ENCODE measurements at places on chromosomes 3 and 15.

DNA sequence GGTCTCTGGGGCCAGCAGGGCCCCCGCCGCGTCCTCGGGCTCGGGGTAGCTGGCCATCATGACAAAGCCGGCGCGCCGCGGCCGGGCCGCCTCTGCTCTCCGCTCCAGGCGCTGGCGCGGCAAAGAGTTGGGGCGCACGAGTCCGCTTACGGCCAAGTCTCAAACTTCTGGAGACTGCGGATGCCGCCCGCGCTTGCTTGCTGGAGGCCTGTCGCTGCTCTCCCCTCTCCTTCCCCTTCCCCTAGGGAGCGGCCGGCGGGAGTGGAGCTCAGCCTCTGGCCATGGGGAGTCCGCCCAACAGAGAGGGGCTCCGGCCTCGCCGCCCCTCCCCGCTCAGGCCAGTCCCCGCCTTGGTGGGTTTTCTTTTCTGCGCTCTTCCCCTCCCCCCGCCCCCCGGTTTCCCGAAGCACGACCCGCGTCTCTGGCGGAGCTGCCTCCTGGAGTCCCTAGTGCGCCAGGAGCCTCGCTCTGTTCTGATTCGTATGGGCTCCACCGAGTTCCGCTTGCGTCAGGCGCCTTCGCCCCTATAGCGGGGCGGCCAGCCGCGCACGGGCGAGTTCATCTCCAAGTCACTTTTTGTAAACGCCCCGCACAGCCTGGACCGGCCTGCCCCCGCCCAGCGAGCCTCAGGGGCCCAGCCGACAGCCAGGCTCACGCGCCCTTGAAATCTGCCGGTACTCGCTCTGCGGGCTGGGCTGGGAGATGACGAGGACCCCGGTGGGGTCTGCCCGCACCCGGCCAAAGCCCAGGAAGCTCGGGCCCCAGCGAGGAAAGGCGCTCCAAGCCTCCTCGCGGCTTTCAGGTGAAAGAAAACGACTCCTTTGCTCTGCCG is at the start of the genes FOXL2 and FOXL2NB:
Gene FOXL2, minus strand, starts transcription at position 475 of the 832 bp plus-strand sequence. Its CDS starts 415 bp downstream, at position 60.
Gene FOXL2NB, plus strand, starts transcription at position 555 of the 832 bp plus-strand sequence. Its CDS starts 148 bp downstream, at position 703.
- DNase-seq: no peak

- DNase-seq: no peak
These were observed 118.7 kb downstream of the PLCL2 start for GRCh38 chr3:17003457-17003856.

DNA sequence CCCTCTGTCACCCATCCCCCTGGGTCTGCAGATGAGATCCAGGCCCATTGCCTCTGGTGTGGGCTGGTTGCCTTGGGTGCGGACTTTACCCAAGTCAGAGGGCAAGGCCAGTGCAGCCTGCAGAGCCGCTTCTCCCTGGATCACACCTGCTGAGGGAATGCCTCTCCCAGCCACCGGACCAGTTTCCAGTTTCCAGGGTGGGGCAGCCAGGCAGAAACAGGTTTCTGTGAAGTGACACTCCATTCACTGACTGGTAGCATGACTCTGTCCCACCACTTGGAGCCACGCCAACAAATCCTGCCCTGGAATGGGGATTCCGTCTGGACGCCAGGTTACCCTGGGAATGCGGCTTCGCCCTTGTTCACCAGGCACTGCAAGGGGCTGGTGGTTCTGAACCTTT is 30.0 kb downstream of the PAQR5 start:
- no peak for DNase-seq

DNA sequence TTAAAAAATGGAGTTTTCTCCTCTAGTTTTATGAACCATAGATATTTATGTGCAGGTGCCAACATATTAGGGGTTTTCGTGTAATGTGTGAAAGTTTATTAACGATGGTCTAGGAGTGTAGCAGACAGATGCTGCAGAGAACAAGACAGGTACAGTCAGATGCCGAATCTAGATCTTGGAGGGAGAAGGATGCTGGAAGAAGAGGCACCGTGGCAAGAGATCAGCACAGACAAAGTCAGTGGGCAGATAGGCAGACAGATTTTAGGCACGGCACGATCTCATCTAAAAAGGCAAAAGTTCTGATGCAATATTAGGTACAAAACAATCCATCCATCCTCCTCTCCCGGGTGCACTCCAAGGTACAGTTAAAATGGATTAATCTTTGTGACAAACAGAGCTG is 161.6 kb downstream of the TIGIT start:
- no peak for DNase-seq

DNA sequence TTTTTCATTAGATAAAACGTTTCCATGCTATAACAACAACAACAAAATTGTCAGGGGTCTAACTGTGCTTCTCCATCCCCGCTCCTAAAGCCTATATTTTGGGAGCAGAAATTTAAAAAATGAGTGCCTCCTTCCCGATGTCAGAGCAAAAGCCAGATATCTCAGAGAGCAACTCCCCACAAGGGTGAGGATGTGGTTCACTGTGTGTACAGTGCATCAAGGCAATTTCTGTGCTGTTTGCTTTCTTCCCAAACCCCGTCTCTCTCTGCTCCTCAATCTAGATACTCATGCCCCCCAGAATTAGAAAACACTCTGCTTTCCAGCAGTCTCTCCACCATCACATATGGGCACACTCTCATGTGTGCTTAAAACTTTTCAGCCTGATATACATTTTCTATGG is 76.7 kb upstream of the MBNL1 start:
- no peak for DNase-seq

- no peak for DNase-seq
These were observed 14.1 kb downstream of the CYP1A2 start for GRCh38 chr15:74762791-74763150.

GRCh38 chr15:97977734-97978133 is 17.2 kb downstream of the ARRDC4 start:
- no peak for DNase-seq

GRCh38 chr3:45188719-45189659 is 37.1 kb downstream of the TMEM158 start:
- DNase-seq: no peak

DNA sequence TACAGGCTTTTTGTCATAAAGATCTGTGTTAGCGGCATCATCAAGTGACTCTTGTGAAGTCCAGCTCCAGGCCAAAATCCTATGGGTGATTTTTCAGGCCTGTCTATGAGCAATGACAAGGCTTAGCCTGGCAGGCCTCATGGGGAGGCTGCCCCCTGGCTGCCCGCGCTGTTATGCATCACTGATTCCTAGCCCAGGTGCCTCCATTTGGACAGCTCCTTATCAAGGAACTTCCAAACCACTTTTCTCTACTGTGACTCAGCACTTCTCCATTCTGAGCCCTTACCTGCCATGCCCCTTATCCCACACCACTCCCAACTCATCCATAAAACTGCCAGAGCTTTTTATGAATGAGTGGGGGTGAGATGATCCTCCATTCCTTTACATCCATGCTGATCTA is 91.5 kb upstream of the C3orf80 start:
- DNase-seq: no peak

GRCh38 chr3:19543212-19543841 is 390.7 kb downstream of the EFHB start:
- DNase-seq: peak; percentile 9

GRCh38 chr15:29142129-29142747 is 127.4 kb downstream of the NSMCE3 start:
- no peak for DNase-seq

DNA sequence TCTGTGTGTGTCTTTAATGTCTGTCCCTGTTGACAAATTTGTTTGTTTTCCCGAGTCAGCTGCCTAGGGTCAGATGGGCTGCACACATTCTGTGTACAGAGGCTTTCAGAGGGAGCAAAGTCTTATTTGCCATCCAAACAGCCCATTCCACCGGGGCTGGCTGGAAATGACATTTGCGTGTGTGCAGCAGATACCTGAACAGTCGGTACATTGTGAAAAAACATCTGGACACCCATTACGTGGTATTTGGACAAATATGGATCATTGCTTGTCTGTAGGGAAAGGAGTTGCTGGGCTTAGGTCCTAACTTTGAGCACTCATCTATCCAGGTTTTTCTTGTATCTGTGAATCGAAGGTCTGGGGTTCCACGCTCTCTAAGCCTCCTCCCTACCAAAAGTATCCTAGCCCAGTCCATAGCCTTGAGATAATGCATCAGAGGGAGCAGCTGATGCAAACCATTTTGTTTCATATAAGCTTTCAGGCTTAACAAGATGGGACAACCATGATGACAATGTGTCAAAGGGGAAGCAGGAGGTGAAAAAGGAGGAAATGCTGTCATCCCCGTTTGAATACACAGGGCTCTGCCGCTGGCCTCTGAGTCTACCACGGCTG is 22.2 kb upstream of the CMTM8 start:
- no peak for DNase-seq

DNA sequence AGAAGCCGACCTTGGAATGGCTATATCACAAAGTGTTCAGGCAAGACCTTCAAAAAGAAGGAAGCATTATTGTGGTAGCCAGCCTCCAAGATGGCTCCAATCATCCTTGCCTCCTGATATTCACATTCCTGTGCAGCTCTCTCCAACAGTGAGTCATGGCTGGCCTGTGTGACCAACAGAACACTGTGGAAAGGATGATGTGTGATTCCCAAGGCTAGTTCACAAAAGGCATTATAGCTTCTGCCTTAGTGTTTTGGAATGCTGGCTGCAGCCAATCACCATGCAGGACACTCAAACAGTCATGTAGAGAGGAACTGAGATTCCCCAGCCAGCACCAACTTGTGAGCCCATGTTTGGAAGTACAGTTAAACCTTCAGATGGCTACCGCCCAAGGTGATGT is 102.6 kb downstream of the EFL1 start:
- DNase-seq: no peak

- DNase-seq: no peak
These were observed 44.3 kb downstream of the PXYLP1 start for GRCh38 chr3:141275973-141276372.

DNA sequence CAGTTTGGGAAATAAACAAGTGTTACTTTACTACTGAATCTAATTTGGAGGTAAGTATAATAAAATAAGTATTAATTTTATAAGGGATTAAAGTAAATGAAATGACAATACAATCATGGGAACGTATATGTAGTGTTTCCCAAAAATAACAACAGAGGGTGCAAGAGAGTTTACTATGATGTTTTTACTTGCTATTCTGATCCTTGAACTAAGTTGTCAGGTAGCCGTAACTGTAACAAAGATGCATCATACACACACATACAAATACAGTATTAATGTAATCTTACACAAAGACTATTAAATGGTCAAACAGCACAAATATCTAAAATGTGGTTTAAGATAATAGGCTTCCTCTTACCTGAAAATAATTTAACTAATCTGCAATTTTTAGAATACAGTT is 311.4 kb downstream of the TBC1D5 start:
- peak; percentile 30 for DNase-seq

GRCh38 chr3:33900809-33901505 is 102.5 kb downstream of the PDCD6IP start:
- DNase-seq: no peak

GRCh38 chr3:150733373-150733935 is 29.5 kb downstream of the SIAH2 start:
- no peak for DNase-seq

DNA sequence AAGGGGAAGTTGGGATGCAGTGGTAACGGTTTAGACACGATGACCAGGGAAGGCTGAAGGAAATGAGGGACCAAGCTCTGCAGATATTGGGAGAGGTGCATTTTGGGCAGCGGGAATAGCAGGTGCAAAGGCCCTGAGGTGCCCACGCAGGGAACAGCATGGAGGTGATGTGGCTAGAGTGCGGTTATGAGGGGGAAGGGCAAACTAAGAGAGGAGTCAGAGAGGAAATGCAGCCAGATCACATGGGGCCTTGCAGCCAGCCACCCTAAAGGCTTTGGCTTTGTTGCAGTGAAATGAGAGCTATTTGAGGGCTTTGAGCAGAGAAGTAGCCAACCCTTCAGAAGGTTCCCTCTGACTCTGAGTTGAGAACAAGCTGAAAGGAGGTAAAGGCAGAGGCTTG is 2.6 kb downstream of the SPATA12 start:
- no peak for DNase-seq

DNA sequence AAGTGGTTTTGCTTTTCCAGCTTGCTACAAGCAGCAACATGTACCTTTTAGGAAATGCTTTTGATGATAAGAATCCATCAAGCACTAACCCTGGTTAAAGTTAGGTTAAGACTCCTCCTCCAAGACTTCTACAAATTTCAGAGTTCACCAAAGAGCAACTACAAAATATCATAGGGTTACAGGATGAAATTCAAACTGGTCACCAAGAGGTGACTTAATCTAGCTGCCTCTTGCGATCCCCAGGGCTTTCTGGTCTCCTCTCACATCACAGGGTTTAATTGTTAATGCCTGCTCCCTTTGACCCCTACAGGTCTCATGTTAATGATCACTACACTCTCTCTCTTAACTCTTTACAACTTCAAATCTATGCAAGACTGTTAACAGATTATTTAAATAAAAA is 66.5 kb downstream of the DPH6 start:
- DNase-seq: no peak

DNA sequence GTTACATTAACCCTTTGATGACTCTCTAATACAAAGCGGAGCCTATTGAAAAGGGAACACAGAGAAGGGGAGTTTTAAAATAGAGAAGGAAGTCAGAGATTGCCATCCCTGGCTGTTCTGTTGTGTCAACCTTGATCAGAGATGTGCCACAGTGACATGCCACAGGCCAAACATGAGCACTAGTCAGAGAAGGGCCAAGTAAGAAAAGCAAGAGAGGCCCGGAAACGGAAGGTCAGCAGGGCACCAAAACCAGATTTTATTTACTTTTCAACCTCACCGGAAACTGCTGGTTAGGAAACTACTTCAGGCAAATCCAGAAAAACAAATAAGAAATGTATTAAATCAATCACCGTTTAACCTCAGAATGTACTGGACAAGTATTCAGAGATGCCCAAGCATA is 171.8 kb downstream of the ALCAM start:
- DNase-seq: no peak

- no peak for DNase-seq
These were observed 31.5 kb upstream of the ARHGEF26 start for GRCh38 chr3:154089421-154090420.

DNA sequence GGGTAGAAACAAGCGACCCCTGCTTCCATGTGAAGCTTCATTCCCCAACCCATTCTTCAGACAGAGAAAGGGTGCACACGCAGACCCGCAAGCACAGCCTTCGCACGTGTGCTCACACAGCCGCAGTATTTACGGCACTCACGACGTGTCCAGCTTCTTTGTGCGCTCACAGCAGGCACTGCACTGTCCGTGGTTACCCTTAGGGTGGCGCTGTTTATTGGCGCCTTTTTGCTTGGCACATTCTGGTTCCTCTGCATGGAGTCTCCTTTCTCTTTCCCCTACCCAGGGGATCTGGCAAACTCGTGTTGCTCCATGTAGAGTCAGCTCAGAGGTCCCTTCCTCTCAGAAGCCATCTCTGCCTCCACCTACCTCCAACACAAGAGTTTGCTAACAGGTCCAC is 115.1 kb downstream of the SLCO3A1 start:
- no peak for DNase-seq

DNA sequence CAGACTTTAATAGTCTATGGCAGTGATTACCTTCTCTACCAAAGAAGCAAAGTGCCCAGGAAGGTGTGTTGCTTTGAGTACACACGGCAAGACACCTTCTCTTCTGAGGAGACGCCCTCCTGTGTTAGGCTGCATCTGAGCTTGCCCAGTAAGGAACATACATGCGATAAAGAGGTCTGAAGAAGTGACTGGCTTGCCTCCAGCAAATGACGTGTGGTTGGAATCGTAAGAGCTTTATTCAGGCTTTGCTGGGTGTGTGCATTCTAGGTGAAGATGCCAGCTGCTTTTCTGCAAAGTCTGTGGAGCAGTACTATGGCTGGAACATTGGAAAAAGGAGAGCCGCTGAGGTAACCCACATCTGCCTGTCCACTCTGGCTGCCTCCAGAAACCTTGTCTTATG is 22.4 kb downstream of the MAP6D1 start:
- DNase-seq: no peak

- no peak for DNase-seq
These were observed 76.5 kb downstream of the KLF13 start for GRCh38 chr15:31403096-31403495.
